D721Med (cell line): ENCODE measurements at places on chromosomes 5 and 9.
A peak's percentile ranks its signal among the peaks of the same experiment; 100 is the strongest.

DNA sequence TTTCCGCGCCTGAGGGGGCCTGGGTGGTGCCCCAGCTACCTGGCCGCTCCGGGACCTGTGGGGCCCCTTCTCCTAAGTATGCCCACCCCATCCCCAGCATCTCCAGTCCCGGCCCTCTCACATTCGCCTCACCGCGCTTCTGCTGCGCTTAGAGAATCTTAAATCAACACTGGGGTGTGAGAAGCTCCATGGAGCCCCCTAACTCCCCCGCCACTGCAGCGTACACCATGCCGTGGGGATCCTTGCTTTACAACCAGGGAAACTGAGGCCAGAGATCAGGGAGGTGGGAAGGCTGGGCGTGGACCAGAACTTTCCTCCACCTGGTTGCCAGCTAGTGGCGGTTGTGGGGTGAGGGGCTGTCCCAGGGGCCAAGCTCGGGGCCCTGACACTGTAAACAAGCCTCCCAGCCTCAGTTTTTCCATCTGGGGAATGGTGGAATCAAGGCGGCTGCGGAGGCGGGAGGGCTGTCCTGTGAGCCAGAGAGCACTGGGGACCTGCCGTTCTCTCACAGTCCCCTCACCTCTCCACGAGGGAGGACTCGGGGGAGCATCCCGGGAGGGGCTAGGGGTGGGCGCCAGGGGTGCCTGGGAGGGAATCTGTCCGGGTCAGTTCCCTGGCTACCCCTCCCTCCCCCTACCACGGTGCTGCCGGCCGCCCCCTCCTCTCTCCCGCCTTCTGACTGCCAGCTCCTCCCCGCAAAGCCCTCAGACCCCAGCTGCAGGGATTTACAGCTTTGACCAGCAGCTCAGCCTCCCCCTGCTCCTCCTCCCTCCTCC lies 161.2 kb downstream of the C9orf50 start:
- DNase-seq: peak; percentile 92

GRCh38 chr9:78406933-78407332 lies 110.0 kb downstream of the PSAT1 start:
- DNase-seq: no peak

DNA sequence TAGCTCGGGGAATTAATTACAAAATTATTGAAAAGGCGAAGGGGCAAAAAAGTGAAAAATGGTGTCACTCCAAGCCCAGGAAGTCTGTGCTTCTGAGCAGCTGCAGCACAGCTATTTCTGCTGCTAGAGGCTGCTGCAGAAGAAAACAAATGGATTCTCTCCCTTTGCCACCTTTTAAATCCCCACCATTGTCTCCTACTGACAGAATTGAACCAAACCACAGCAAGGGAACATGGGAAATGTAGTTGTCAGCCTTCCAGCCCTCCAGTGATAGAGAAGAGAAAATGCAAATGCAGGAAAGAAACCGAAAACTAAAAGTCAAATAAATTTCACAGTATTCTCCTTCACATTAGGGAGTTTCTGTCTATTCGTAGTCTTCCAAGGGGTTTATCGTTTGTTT lies 33.4 kb upstream of the CDC42SE2 start:
- DNase-seq: no peak

GRCh38 chr9:137099231-137099630 lies 12.4 kb downstream of the MAN1B1 start:
- no peak for DNase-seq

- DNase-seq: no peak
These were observed 2.3 kb downstream of the HAND1 start for GRCh38 chr5:154475591-154476353.

DNA sequence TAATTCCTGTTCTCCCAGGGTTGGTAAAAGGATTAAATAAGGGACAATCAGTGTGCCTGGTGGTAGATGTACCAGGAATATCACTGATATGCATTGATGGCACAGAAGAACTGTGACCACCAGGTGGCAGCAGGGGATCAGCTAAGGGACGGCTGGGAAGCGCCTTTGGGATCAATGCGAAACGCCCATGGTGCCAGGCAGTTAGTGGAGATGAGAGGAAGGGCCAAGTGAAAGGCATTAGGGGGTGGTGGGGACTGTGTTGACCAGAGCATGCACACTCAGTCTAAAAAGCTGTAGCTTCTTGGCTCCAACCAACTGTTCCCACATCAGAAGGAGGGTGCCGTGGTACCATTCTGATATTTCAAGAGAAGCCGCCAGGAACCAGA lies 55.6 kb downstream of the ARHGEF37 start:
- DNase-seq: peak; percentile 62

- DNase-seq: no peak
These were observed 169.7 kb downstream of the MPDZ start for GRCh38 chr9:13109781-13110180.

DNA sequence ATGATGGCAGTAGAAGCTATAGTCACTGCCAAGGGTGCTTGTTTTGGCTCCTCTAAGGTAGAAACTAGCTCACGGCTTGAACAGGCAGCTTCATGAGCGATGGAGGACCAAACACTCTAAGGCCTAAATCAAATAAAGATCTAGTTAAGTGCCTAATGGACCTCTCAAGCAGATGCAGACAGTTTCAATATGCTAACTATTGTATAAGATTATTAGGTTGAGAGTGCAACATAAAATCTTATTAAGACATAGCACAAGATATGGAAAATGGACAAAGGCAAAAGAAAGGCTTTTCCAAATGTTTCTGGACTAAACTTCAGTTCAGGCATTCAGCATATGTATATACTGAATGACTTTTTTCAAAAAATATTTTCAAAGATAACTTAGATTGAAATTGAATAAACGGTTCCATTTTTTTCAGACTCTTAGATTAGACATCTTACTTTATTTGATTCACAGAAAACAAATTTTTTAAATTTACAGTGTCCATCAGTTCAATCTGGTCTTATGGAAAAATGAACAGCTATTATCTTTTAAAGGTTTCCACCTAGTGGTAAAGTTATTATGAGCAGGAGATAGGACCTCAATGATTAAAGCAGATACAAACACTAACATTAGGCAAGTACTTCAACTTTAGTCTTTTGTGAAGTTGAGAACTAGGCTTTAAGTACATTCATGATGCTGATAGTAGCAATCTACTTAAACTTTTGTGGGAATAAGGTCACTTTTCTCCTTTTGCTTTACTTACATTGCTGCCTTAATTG lies 1167.7 kb downstream of the MAT2B start:
- no peak for DNase-seq

- DNase-seq: no peak
These were observed 141.2 kb downstream of the EMB start for GRCh38 chr5:50299896-50300295.

DNA sequence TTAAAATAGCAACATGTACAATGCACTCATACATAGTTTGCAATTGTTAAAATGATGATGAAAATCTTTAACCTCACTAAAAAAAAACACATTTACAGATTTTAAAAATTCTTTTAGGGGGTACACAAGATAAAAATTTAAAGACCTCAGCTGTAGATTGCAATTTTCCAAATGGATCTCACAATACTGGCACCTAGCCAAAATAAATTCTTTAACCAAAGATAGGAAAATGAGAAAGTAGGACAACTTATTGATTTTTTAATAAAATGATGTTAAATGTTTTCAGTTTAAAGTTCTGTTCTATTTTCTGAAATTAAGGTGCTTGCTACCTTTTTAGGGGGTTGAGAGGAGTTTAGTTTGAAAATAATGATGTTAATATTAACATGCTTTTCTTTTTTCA lies 90.0 kb downstream of the PCSK1 start:
- no peak for DNase-seq

GRCh38 chr9:129752900-129753729 lies at the start of gene PTGES:
Gene PTGES (minus strand): TSS chr9:129753042. CDS start chr9:129753012, 30 bp downstream.
- DNase-seq: no peak

- no peak for DNase-seq
These were observed 2.5 kb downstream of the RAPGEF1 start for GRCh38 chr9:131737426-131737825.

DNA sequence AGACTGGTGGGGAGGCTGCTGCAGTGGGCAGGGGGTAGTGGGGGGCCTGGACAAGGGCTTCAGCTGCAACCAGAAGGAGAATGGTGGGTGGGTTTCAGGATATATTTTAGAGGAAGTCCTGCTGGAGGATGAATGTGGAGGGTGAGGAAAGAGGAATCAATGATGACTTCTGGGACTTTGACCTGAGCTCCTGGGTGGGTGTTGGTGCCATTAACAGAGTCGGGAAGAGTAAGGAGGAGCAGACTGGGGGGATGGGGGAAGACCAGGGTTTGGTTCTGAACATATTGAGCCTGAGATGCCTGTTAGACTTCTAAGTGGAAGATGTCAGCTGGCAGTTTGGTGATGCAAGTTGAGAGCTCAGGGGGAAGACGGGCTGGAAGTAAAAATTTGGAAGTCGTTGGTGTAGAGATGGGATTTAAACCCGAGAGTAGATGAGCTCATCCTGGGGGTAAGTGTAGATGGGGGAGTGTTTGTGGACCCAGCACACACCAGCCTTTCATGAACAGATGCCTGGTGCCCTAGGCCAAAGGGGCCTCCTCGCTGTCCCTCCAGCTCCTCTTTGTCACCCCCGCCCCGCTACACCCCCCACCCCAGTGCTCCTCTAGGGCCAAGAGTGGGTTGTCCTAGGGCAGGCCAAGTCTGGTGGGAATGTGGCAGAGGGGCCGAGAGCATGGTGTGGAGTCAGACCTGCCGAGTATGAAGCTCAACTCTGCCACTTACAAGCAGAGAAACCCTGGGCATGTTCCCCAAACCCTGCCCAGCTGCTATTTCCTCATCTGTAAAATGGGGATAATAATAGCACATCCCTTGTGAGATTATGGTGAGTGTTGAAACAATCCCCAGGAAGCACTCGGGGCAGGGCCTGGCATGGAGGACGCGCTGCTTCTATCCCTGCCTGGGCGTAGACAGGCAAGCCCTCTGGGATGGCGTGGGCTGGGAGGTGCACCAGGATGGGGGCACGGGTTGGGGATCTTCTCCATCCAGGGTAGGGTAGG lies 4.0 kb downstream of the DNM1 start:
- DNase-seq: no peak

DNA sequence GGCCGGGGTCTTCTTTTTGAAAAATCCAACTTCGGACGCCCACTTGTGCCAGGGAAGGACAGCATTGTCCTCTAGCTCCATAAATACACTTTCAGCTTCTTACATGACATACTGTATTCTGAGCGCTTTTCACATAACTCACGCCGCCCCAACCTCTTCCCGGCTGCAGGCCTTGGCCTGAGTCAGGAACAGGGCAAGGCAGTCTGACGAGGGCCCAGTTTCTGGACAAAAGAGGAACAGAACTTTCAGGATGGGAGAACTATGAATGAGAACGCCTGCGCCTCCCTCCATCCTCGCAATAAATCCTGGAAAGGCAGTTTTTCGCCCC lies 650 bp downstream of the DCTN4 start:
- DNase-seq: no peak

GRCh38 chr5:1667648-1668140 lies 131.9 kb downstream of the MRPL36 start:
- no peak for DNase-seq

- no peak for DNase-seq
These were observed 8.4 kb downstream of the PTGES2 start for GRCh38 chr9:128118971-128119665.
